ENCODE measurements at places on chromosomes 4 and X.

GRCh38 chrX:87941841-87942240 is 424.2 kb downstream of the KLHL4 start:
- DNase-seq: no peak

DNA sequence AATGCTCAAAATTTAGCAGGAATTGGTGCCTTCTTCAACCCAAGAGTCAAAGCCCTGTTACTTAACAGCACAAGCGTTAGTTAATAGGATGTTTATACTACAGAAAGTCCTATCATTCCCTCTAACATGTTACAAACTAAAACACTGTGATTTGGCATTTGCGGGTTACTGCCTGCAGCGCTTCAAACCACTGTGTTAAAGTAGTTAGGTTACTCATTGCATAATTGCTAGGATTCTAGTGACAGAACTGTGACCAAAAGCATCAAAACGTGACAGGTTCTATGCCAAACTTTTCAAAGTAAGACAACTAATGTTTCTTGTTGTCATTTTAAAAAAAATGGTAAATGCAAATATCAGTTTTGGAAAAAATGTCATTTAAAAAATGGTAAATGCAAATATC is 442.8 kb upstream of the ZFP42 start:
- no peak for DNase-seq

DNA sequence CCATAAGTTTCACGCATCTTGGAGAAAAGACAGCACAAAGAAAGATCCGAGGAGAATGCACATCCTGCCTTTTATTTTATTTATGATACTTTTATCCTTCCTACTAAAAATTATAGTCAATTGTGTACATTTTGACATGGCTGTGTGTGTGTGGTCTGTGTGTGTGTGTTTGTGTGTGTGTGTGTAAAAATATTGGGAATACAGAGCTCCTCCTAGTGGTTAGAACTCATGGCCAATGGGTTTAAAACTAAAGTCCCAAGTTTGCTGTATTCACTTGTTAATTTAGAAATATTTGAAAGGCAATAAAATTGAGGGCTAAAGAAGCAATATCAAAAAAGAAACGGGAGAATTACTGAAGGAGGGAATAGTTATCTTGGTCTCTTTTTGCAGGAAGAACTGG is 47.5 kb downstream of the NKX6-1 start:
- DNase-seq: no peak

DNA sequence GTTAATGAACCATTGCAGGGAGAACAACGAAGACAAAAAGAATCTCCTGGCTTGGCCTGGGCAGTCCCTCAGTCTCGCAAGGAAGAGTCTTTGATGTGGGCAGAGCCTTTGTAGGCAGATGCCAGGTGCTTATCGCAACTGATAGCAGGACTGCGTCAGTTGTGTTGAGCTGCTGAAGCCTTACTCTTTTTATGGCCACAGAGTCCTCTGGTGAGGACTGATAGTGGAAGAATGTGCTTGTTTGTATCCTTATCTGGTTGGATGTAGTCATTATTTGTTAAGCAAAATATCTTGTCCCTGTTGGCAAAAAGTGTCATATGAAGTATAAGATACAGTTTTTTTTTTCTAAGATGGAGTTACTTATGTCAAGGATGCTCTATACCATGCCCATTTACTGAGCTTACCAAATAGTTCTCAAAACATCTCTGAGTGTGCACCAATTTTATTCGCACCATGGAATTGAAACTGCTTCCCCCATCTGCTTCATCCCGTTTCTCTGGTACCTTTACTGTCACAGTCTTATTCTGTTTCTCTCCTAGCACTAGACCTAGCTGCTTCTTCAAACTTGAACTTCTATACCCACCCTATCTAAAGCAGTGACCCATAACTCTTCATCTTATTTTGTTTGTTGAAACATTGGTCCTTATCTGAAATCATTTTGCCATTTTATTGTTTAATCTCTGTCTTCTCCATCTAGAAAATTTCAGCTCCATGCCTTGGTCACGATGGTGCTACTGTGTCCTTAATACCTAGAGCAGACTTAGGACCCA is 47.0 kb upstream of the SPRY1 start:
- no peak for DNase-seq

- no peak for DNase-seq
Measured at GRCh38 chrX:86711531-86712180, 563.4 kb downstream of the DACH2 start.

DNA sequence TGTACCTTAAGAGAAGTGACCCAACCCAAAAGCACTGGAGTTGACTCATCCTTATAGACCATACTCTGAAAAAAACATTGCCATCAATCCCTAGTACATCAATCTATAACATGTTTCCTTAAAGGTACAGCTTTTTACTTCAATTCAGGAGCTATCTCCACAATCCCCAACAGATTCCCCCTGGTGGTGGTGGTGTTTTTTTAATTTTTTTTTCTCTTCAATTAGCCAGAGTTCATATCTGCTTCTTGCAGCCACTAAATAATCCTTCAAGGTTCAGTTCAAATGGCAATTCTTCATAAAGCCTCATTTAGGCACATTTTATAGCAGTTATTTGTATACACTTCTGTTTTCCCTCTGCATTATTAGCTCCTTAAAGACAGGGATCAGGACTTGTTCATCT is 60.7 kb upstream of the KDR start:
- no peak for DNase-seq

DNA sequence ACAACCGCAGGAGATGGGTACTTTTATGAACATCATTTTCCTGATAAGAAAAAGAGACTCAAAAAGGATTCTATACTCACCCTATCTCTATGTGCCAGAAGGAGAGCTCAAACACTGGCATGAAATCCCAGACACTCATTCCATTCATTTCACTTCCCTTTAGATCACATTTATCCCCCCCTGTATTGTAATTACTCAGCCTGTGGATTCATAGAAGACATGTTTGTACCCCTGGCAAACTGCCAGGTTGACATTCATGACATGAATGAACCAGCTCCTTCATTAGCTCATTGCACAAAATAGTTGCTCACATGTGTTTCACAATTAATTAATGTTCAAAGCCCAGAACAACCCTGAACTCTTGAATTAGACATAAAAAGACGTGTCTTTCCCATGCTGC is 4.9 kb downstream of the SMR3A start:
- DNase-seq: no peak

DNA sequence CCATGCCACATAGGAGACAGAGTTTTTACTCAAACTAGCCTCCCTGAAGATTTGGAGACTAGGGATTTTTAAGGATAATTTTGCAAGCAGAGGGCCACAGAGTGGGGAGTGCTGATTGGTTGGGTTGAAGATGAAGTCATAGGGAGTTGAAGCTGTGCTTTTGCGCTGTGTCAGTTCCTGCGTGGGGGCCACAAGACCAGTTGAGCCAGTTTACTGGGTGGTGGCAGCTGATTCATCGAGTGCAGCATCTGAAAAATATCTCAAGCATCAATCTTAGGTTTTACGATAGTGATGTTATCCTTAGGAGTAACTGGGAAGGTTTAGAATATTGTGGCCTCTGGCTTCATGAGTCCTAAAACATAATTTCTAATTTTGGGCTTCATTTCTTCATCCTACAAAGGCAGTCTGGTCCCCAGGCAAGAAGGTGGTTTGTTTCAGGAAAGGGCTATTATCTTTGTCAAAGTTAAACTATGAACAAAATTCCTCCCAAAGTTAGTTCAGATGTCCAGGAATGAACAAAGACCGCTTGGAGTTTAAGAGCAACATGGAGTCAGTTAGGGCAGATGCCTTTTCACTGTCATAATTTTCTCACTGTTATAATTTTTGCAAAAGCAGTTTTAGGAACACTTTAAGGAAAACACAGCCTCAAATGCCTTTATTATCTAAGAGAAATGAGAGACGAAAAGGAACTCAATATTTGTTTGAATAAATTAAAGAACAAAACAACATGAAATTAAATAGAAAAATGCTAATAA is 960.8 kb upstream of the PRKX start:
- DNase-seq: no peak

- DNase-seq: no peak
Measured at GRCh38 chr4:139889901-139890300, 224.3 kb downstream of the MGST2 start.

DNA sequence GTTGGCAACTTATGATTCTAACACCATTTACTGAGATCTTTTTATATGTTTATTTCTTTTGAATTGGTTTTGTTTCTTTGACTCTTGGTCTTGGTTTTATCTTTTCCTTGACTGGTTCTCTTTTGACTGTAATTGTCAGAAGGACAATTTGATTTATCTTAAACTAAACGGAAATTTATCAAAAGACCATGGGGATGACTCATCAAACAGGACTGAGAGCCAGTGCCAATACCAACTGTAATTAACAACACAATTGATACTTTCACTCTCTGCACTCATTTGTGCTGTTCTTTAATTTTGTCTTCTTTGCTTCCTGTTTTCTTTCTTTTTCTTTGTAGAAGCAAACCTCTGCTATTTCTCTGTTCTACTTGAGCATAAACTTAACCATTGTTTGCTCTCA is 776.8 kb downstream of the CCSER1 start:
- DNase-seq: no peak

DNA sequence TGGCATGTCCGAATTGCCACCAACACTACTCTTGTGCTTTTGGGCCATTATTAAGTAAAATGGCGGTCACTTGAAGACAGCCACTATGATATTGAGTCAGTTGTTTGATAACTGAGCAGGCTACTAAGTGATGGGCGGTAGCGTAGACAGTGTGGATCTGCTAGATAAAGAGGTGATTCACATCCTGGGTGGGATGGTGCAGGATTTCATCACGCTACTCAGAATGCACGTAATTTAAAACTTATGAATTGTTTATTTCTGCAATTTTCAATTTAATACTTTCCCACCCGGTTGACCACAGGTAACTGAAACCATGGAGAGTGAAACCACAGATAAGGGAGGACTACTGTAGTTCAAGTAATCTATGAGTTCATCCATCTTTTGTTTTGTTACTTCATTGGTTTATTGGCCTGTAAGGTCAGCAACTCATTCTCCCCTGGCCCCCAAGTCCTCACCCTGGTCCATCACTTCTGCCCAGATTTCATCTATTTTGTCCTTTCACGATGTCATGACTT is 2.9 kb downstream of the ARAF start:
- DNase-seq: no peak

GRCh38 chrX:133493366-133493765 is 78.1 kb upstream of the GPC4 start:
- no peak for DNase-seq

DNA sequence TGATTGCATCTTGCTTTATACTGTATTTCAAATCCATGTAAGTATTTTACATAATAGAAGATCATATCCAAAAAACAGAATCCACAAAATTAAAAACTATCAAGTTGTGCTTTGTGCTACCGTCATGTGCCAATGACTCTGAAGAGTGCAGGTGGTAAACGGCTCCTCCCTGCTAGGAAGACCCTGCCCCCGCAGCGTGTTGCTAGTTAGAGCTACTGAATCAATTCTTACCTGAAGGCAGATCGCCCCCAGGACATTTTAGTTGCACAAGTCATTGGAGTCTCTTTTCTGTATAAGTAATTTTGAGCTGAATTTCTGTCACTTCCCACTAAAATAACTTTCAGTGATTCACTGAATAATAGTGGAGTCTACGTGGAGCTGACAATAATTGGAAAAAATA is 599.5 kb upstream of the ZFP42 start:
- DNase-seq: no peak

GRCh38 chr4:142416711-142417275 is 429.3 kb downstream of the INPP4B start:
- no peak for DNase-seq

Measured in HFF-Myc (cell line).